C1 segment of cervical spinal cord (tissue), 14 donors: ENCODE measurements at places on chromosomes 3 and 15.

DNA sequence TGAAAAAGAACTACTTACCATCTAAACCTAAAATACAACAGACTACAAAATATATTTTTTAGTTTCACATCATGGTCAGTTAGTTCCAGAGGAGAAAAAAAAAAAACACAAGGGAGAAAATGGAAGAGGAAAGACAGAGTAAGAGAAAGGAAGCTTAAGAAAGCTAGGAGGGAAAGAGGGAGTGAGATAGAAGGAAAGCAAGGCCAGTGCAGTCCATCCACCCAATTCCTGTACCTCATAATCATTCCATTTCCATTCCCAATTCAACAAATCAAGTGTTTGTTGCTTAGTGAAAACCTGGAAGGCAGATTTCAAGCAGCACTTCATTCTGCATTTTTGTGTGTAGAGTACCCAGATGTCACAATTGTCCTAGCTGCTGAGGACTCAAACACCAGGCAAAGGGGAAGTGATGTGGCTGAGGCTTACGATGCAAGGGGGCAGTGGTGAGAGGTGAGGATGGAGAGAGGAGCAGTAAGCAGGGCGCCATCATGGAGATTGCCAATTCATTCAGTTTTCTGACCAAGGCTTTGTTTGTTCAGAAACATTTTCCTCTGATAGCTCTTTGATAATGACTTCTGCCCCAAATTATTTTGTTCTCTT is 83.6 kb upstream of the GSK3B start:
- DNase-seq, result no peak

GRCh38 chr15:28106294-28107110 is 7.4 kb upstream of the OCA2 start:
- no peak for DNase-seq

- no peak for DNase-seq
Measured at GRCh38 chr3:168952551-168952950, 711.0 kb downstream of the MECOM start.

DNA sequence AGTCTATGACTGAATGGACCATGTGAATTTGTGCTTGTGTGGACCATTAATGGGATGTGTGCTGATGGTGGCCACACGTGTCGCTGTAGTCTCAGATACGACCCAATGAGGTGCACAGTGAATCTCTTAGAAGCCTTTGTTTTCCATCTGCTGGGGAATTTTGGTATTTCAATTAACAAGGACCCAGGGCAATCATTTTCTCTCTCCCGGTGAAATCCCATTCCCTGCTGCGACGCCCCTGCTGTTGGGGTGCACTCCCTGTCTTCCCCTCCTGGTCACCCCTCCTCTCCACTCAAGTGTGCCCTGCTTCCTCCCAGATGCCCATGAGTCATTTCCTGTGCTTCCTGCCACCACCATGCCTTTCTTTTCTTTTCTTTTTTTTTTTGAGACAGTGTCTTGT is 32.7 kb downstream of the EBLN2 start:
- no peak for DNase-seq

DNA sequence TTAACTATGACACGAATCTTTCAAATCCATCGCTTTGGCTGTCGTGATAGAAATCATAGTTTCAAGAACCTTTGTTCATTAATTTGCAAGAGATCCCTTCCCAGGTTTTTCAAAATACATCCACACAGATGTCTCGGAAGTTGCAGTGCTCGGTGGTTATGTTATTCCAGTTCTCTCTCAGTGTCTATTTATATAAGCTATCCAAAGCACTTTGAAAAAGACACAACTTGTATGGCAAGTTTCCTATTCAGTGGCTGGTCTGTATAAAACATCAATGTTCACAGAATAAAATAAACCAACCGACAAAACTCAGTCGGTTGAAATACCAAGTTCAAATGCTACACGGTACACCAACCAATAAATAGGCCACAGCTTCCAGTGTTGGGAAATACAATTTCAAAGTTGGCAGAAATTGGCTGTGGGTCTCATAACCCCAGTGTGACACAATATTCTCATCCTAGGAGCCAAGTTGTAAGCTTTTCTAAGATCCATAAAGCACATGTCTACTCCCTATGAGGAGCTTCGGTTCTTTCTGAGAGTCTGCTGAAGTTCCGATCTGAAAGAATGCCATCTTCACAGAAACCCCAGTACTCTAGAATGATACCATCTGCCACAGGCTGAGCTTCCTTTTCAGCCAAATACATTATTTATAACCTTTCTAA is 23.7 kb downstream of the SATB1 start:
- DNase-seq, result peak; percentile 21

- DNase-seq, result no peak
Measured at GRCh38 chr3:125556314-125556713, 36.3 kb upstream of the SNX4 start.

GRCh38 chr3:71322154-71322553 is 261.4 kb downstream of the FOXP1 start:
- DNase-seq, result no peak

- DNase-seq, result no peak
Measured at GRCh38 chr3:94909726-94910125, 846.9 kb downstream of the NSUN3 start.

- DNase-seq, result no peak
Measured at GRCh38 chr15:74333662-74334061, 33.8 kb downstream of the CYP11A1 start.

- DNase-seq, result no peak
Measured at GRCh38 chr3:151579571-151580270, 118.9 kb upstream of the IGSF10 start.

DNA sequence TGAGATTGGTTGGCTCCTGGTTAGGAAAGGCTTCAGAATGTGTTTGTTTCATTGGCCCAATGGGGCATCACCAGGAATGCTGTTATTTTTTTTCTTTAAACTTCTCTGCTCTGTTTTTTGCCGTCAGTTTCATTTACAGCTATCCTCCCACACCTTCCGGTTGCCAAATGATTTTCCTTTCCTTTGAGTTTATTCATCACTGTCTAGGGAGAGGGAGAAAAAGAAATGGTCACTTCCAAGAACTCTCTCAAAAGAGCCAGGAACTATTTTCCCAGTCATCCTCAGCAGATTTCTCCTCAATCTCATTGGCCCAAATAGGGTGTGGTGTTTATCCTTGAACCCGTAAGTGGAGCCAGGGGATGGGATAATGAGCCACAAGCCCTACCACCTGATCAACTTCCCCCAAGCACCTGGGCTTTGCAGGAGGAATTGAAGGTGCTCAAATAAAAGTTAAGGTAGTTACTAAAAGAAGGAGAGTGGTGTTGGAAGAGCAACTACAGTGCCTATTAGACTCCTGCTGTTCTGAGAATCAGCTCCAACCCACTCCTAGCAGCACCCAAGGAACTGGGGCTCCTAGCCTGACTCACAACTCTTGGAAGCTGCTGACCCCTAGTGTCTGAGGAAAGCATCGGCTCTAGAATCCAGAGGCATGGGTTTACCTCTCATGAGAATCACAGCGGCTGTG is 183.8 kb upstream of the IL12A start:
- peak; percentile 55 for DNase-seq

DNA sequence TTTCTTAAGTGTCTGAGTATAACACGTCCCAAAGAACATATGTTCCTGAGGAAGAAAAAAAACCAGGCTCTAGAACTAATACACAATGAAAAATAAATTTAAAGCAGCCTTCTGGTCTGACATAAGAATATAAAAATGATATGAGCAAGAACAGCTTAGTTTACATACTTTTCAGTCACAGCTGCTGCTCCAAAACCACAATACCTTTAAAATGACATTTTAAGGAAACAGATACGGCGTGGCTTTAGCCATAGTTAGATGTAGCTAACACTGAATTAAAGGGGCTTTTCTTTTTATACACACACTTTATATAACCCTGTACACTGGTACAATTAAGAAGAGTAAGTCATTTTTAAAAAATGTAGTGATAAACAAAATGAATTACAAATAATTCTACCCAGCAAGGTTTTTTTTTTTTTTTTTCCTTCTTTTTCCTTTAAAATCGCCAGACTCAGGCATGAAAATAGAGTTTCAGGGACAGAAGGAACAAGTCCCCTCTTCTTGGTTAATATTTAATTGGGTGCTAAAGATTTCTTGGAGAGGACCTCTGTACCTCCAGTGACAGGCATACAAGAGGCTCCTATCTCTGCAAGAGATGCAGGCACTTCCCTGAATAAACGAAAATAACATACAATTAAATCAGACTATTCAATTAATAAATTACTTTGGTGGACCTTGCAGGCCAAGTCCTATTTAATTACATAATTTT is 265.6 kb downstream of the FOXP1 start:
- DNase-seq, result no peak

GRCh38 chr3:43254125-43254524 is 32.2 kb upstream of the SNRK start:
- no peak for DNase-seq

DNA sequence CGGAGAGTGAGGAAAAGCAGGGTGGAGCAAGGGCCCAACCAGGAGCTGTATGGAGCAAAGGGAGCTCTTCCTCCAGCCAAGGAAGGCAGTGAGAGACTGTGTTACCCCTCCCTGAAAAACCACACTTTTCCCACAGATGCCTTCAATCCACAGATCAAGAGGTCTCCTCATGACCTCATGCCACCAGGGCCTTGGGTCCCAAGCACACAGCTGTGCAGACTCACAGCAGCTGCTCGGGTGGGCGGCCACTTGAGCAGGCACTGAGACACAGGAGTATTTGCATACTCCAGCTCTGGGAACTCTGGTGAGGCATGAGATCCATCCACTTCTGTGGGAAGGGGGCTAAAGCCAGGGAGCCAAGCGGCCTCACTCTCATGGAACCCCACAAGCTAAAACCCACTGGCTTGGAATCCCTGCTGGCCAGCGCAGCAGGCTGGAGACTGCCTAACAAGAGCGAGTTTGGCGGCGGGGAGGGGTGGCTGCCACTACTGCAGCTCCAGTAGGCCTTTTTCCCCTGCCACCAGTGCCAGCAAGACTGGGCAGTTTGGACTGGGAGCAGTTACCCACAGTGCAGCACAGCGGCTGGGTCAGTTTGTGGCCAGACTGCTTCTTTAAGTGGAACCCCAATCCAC is 880.6 kb upstream of the ARPP21 start:
- no peak for DNase-seq

DNA sequence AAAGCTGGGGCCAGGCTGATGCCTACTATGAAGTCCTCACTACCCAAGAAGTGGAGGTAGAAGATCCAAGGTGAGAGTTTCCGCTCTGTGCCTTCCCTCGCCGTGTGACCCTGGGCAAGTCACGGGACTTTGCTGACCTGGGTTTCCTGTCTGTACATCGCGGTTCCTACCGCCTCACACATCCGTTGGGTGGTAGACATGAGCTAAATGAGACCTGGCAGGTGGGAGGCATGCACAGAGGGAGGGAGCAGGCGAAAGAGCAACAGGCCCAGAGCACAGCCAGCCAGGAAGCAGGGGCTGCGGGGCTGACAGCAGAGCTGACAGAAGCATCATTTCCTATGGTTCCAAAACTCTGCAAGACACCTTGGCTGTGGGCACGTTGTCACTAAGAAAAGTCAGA is 157.3 kb upstream of the BHLHE40 start:
- no peak for DNase-seq

- DNase-seq, result no peak
Measured at GRCh38 chr15:57227899-57228298, 148.4 kb upstream of the CGNL1 start.

DNA sequence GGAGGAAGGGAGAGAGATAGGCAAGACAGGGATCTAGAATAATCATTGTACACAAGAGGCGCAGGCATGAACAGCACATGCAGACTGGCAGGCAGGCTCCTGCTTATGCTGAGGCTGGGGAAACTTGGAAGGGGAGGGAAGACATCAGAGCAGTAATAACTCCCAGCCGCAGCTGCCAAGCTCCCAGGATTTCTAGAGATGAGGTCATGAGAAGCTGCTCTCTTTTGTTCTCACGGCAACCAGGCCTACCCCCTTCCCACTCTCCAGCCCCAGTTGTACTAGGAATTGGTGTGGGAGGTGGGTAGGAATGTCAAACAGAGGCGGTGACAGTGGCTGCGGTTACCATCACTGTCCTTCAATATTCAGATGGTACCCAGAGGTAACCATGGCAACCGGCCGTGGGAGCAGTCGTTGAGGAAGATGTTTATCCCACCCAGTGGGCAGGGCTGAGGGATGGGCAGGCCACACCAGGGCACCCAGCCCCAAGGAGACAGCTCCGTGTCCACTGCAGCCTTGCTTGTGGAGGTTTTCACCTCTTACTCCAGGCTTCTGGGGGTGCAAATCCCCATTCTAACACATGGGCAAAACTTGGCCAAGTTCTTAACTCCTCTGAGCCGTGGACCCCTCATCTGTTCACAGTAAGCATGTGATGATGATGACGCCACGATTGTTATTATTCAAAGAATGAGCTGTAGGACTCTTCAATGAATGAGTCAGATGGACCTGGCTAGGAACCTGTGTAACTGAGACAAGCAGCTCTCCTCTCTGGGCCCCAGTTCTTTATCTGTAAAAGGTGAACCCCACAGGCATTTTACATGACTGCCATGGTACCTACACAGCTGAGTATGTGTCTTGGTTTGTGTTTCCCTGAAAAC is 360.8 kb upstream of the PROK2 start:
- no peak for DNase-seq

GRCh38 chr15:76245072-76245610 is 66.1 kb downstream of the ETFA start:
- DNase-seq, result no peak

GRCh38 chr3:111481551-111481950 is 60.4 kb upstream of the CD96 start:
- no peak for DNase-seq

DNA sequence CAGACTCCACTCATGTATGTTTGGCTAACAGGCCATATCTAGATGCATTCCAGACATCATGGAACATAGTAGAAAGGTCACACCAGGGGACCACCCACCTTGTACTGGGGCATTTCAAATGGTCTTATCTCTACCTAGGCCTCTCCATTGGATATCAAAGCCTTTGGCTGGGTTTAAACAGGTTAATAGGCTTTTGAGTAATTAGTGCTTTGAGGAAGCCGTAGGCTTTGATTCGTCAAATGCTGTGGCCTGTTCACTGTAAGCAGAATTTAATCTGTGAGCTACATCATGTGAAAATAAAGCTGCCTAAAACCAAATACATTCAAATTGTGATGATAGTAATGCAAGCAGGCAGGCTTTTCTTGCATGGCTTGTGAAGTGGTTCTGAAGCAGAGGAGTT is 129.5 kb downstream of the ST8SIA2 start:
- DNase-seq, result no peak

DNA sequence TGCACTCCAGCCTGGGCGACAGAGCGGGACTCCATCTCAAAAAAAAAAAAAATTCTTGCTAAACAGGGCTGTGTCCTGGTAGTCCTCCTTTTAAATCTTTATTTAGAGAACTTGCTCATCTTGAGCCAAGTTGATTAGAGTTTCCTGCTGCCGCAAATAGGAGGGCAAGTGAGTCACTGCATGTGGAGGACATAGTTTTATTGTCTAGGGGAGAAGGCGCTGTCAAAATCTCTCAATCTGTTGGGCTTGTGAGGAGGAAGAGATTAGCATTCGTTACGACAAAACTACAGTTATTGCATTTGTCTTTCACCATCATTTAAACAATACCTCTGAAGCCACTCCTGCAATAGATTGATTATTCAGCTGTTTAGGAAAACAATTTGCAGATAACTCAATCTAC is 11.5 kb downstream of the MUC4 start:
- DNase-seq, result no peak

- DNase-seq, result no peak
Measured at GRCh38 chr3:32531010-32531647, 28.5 kb upstream of the CMTM6 start.

- DNase-seq, result no peak
Measured at GRCh38 chr3:59056706-59057105, 6.9 kb upstream of the CFAP20DC start.

GRCh38 chr15:25784876-25785640 is 78.1 kb downstream of the ATP10A start:
- DNase-seq, result no peak
